ENCODE measurements at places on chromosomes 3 and 15. TPM values are rescaled to one million over a fixed set of nuclear protein-coding genes. Genes with fewer than 3 reads are reported as not detected.

- no peak for DNase-seq
Observed at GRCh38 chr15:34182942-34183341, 27.0 kb downstream of the KATNBL1 start.

ITIH1 gene
- 376 TPM for total RNA-seq

DNA sequence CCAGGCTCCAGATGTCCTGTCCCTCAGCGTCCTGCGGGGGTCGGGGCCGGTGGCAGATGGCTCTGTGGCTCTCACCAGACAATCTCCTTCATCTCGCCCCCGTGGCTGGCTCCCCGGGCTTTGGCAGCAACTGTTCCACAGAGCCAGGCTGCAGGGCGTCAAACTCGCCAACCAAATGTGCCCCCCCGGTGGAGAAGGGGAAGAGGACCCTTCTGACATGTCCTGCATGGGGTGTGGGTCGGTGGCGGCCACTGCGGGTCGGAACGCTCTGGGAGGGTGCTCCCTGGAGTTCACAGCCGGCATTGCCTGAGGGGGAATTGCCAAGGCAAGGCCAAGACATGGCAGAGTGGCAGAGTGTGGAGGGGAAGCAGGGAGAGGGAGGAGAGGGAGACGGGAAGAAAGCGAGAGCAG lies 36.0 kb downstream of the BDH1 start:
- DNase-seq = no peak

ECE2 gene
- not detected for total RNA-seq

GRCh38 chr3:159008401-159008800 lies 206.5 kb downstream of the MFSD1 start:
- no peak for DNase-seq

GRCh38 chr3:136751316-136752171 lies 634 bp downstream of the STAG1 start:
- peak; percentile 88 for DNase-seq

GRCh38 chr15:59562448-59563186 lies 49.0 kb upstream of the GCNT3 start:
- no peak for DNase-seq

CEMIP gene
- total RNA-seq = 0.74 TPM

IMP3 gene
- total RNA-seq = 49.6 TPM

DNA sequence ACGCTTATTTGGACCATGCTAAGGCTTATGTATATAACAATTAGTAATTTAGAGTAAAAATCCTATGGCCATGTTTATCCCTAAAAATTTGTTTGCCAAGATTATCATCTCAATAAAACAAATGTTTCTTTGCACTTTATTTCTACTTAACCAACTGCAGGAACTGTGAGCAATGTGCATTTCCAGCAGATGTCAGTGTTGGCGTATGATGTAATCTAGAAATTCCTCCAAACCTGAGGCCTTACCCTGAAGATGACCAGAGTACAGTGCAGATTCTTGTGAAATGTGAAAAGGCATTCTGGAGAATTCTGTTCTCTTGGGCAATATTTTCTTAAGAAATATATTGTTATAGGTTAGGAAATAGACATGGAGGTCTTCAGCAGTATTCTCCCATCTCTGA lies 205.9 kb downstream of the MBNL1 start:
- no peak for DNase-seq

CYP19A1 gene
- not detected for total RNA-seq

GRCh38 chr15:31867536-31868442 lies 162.5 kb upstream of the CHRNA7 start:
- DNase-seq = no peak

- DNase-seq = no peak
Observed at GRCh38 chr3:88828466-88828865, 279.0 kb upstream of the EPHA3 start.

DNA sequence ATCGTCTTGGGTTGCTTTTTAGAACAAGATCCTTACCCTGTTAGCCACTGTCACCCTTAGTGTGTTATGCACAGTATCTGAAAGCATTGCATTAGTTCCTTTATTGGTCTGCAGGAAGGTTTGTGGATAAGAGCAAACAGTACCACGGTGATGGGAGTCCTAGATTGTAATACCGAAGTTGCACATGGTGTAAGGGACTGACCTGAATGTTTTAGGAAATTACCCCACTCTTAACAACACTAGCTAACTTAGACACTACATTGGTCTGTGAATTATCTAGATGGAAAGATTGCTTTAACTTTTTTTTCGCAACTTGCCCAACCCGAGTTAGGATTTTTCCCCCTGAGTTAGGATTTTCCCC lies 1.3 kb downstream of the STT3B start:
- DNase-seq = no peak

ANKDD1A gene
- 0.32 TPM for total RNA-seq

DNA sequence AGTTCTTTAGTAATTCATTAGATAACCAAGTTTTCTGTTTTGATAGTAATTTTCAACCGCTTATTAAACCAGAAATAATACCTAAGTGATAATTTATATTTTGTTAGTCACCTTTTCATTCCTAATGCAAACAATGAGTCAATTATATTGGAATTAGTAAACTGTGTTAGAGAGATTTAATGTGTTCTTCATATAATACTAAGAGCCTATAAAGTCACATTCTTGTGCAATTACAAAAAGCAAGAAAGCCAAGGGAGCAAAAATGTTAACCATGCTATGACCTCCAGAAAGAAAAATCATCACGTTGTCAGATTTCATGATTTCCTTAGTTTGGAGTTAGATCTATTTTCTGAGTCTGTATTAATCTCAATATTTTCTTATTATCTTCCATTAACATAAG lies 108.8 kb upstream of the SAMMSON start:
- no peak for DNase-seq
